ENCODE measurements at places on chromosomes 16 and 17.

- no peak for DNase-seq
Measured at GRCh38 chr16:73280388-73280787, 232.5 kb upstream of the ZFHX3 start.

DNA sequence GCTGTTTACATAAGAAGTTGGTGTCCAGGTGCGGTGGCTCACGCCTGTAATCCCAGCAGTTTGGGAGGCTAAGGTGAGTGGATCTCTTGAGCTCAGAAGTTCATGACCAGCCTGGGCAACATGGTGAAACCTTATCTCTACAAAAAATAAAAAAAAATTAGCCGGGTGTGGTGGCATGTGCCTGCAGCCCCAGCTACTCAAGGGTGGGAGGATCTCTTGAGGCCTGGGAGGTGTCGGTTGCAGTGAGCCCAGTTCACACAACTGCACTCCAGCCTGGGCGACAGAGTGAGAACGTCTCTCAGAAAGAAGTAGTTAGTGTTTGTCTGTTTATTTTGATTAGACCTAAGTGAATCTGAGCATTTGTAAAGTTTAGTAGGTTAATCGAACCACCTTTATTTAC is 12.8 kb downstream of the DDX19A start:
- no peak for DNase-seq

DNA sequence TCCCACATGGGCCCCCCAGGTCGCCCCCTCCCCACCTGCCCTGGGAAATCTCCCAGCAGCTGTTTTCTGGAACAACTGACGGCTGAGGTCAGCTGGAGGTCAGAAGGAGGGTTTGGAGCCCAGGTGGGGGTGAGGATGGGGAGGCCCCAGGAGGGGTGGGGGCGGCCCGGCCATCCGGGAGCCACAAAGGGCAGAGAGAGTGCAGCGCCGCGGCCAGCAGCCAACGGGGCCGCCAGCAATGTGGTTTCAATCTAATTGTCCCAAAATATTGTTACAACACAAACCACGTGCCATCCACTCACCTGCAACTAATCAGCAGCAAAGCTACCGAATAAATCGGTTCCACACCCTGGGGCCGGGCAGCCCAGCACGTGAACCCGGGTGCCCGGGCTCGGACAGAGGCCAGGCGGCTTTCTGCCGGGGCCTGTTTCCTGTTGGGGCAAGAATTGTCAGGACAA is 28.3 kb upstream of the SLC38A10 start:
- no peak for DNase-seq

GRCh38 chr16:3642397-3643094 is 11.9 kb upstream of the DNASE1 start:
- no peak for DNase-seq

- DNase-seq, result no peak
Measured at GRCh38 chr17:32267690-32268205, 2.1 kb downstream of the RHBDL3 start.

DNA sequence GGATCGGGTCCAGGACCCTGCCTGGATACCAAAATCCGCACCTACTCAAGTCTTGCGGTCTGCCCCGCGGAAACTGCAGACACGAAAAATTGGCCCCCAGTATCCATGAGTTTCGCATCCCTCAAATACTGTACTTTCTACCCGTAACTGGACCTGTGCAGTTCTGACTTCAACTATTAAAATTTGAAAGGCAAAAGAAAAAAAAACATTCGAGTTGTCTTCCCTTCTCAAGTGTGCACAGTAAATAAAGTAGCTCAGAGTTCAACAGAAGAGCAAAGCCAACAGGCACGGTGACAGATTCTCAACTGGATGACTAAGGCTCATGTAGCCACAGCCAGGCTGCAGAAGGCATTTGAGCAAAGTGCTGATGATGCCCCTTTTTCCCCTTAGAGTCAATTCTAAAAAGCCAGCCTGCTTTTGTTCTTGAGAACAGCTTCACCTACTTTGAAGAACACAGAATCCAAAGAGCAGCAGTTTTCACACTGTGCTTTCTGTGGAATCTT is 32.5 kb downstream of the MARF1 start:
- no peak for DNase-seq

GRCh38 chr17:6524520-6524919 is 31.8 kb downstream of the PITPNM3 start:
- no peak for DNase-seq

- DNase-seq, result no peak
Measured at GRCh38 chr17:32256012-32256700, 9.5 kb upstream of the RHBDL3 start.

- no peak for DNase-seq
Measured at GRCh38 chr16:48188449-48189102, 32.8 kb upstream of the ABCC12 start.

All from COR-L47 (cell line).